GOT3 (cell line): ENCODE measurements at places on chromosomes 1 and 21.

DNA sequence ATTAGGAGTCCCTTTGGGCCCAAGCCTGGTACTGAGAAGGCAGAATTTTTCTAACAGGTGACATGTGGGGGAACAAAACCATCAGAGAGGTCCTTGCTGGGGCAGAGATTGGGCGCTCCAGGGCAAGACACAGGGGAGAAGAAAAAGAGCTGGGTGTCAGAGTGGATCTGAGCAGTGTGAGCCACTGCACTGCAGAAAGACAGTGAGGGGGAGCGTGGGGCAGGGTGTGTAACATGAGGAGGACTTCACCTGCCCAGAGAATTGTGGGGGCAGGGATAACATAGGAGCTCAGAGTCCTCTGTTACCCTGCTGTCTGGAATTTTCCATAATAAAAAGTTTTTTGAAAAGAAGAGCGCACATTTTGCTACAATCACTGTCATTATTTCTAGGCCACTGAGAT is 25.5 kb upstream of the CSF3R start:
- DNase-seq: no peak

- no peak for DNase-seq
Measured at GRCh38 chr21:36470294-36470693, 9.6 kb downstream of the CLDN14 start.

- DNase-seq: no peak
Measured at GRCh38 chr21:42010507-42011495, 641 bp upstream of the ZBTB21 start.

- DNase-seq: no peak
Measured at GRCh38 chr1:38242506-38242905, 195.9 kb upstream of the POU3F1 start.

GRCh38 chr1:115641762-115642167 is at the start of gene VANGL1:
Gene VANGL1, plus strand, starts transcription at chr1:115641970. Its CDS starts 9,444 bp downstream, at chr1:115651414.
- DNase-seq: no peak

GRCh38 chr1:177567393-177567792 is 396.6 kb downstream of the BRINP2 start:
- no peak for DNase-seq

DNA sequence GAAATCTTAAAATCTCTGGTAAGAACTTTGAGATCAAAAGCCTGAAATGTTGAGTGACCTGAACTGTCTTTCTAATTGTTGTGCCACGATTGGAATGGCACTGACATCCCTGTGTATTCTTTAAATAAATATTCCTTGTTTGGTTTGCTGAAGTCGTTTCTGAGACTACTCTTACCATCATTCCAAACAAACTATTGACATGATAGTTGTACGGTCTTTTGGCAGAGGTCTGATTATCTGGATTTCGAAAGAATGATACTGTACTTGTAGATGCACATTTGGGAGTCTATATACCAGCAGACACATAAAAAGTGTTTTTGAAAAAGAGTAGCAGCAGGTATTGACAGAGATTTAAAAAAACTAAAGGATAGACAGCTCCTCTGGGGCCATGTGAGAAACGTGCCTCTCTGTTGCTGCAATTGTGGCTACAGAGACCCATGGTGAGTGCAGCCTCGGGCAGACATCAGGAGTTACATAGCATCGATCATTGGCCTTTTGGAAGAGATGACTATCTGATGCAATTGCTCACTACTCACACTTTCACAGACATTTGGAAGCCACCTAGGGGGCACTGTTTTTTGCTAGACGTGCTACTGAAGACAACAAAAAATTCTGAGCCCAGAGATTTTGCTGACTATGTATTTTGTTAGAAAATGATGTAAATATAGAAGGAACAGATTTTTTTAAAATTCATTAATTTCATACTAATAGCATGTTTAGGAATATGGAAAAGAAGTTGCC is 464.5 kb downstream of the KCNT2 start:
- no peak for DNase-seq
